ENCODE measurements at places on chromosomes 2 and 18.

DNA sequence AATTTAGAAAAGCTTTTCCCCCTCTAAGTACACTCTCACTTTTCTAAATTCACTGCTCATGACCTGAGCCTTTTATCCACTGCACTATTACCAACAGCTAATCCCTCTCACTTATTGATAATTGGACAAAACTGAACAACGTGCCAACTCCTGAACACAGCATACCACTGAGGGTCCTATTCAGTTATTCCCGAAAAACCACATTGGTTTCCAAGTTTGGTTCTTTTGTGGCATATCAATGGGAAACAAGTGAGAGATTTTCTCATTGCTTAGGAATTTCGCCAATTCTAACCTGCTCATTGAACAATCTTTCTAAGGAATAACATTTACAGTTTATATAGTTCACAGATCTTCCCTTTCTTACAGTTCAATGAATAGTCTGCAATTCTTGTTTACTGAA, 977.4 kb downstream of the TMEM182 start:
- no peak for DNase-seq

GRCh38 chr18:56423626-56424025, 214.8 kb downstream of the TXNL1 start:
- DNase-seq, result no peak

- no peak for DNase-seq
Observed at GRCh38 chr2:217642944-217643343, 359.9 kb downstream of the TNS1 start.

- DNase-seq, result no peak
Observed at GRCh38 chr18:67117804-67118203, 398.7 kb downstream of the DSEL start.

GRCh38 chr2:122500316-122501105, 745.1 kb downstream of the TSN start:
- DNase-seq, result no peak

DNA sequence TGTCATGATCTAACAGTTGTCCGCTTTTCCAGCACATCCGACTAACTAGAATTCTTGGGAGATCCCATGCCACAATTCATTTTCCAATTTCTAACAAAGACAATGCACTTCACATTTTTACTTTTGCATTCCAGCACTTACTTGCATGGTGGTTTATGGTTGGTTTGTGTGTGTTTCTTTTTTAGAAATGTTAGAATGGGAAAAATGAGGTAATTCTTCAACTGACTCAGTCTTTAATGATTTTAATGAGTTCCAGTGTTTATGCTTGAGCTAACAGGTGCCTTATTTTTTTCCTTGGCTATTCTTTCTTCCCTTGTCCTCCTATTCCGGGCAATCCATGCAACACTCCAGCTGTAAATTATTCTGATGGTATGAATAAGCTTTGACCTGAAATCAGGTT, 46.4 kb downstream of the SLC8A1 start:
- DNase-seq, result no peak

GRCh38 chr18:49855711-49856415, 42.5 kb upstream of the ACAA2 start:
- no peak for DNase-seq
